K562 (cell line): ENCODE measurements at places on chromosomes 1 and 21. TPM values are rescaled to one million over a fixed set of nuclear protein-coding genes. Genes with fewer than 3 reads are reported as not detected.

F3 gene
- 0.09 TPM in 1 of 2 replicates, not detected in the other for polyA plus RNA-seq

MCOLN3 gene
- 0.05 TPM in 1 of 2 replicates, not detected in the other for polyA plus RNA-seq

GJA8 gene
- not detected in 2 replicates for polyA plus RNA-seq

PLEKHG5 gene
- 0.13 and 0.26 TPM in 2 replicates for polyA plus RNA-seq

KCNA2 gene
- not detected in 2 replicates for polyA plus RNA-seq

NES gene
- 2.5 and 4.2 TPM in 2 replicates for polyA plus RNA-seq

REG4 gene
- polyA plus RNA-seq, result not detected in 2 replicates

DISP3 gene
- 0.03 TPM in 1 of 2 replicates, not detected in the other for polyA plus RNA-seq

KCNT2 gene
- 0.16 and 0.19 TPM in 2 replicates for polyA plus RNA-seq

CNR2 gene
- 0.04 TPM in 1 of 2 replicates, not detected in the other for polyA plus RNA-seq
